Right forelimb (tissue), 1 donor: ENCODE measurements at places on chromosomes 11 and 22.

DNA sequence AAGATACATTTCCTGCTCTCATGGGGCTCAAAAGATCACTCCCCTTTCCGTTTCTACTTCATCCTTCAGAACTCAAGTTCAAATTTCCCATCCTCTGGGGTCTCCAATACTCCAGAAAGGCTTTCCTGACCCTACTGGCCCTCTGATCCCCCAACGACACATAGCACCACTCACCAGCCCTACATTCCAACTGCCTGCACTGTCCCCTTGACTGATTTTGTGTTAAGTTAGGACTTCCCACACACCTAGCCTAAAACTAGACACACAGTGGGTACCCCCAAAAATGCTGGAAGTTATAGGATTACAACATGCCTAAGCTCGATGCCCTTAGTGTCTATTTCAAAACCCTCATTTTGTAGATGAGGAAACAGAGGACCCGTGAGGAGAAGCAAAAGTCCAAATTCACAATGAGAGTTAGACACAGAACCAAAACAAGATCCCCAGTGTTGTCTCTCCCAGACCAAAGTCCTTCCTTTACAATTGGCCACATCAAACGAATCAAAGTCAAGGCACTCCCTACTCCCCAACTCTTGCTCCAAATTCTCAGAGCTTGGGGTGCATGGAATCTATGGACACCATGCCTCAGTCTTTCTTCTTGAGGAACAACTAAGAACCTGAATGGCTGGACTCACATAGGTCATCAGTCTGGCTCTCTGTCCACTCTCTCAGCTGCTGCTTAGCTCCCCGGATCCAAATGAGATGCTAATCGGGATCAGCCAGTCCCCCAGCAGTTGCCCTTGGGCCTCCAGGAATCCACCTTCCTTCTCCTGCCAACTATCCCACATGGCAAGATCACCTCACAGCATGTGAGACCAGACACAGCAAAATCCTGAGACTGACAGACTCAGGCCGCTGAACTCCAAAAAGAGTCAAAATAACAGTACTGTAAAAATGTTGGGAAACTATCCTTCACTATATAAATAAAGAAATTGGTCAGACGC is 1.7 kb downstream of the CLPB start:
- DNase-seq: no peak

GRCh38 chr11:65378208-65378927 is 4.1 kb downstream of the SLC25A45 start:
- no peak for DNase-seq

- no peak for DNase-seq
Observed at GRCh38 chr11:64744544-64745188, 724 bp upstream of the RASGRP2 start.

- no peak for DNase-seq
Observed at GRCh38 chr22:29049655-29050263, 11.9 kb downstream of the C22orf31 start.

DNA sequence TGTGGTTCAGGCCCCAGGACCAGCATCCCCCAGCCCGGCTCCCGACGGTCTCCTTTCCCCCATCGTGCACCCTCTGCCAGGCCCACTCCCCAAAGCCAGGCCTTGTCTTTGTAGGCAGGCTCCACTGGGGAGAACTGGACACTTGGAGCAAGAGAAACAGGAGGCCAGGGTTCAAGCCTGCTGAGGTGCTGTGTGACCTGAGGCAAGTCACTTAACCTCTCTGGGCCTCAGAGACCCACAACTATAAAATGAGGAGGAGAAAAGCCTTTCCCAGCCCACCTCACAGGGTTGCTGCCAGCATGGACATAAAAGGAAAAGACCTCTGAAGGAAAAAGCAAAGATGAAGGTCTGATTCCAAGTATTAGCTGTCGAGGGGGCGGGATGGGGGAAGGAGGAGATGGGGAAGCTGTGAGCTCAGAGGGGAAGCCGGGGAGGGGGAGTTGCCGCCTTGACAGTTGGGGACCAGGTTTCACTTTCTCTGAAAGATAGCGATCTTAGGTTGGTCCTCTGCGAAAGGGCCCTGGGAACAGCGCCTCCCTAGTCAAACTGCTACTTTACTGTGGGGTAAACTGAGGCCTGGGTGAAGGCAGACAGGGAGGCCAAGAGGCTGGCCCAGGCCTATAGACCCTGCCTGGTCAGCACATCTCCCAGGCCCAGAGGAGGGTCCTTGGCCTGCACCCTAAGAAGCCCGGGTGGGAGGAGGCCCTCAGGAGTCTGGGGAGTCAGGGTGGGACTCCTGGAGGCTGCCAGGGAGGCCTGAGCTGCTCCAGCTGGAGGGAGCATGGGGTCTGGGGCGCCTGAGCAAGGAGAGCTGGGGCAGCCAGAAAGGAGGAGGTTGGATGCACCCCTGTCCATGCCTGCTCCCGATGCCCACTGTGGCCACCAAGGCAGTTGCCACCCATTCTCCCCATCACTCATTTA is 991 bp upstream of the OSM start:
- no peak for DNase-seq

DNA sequence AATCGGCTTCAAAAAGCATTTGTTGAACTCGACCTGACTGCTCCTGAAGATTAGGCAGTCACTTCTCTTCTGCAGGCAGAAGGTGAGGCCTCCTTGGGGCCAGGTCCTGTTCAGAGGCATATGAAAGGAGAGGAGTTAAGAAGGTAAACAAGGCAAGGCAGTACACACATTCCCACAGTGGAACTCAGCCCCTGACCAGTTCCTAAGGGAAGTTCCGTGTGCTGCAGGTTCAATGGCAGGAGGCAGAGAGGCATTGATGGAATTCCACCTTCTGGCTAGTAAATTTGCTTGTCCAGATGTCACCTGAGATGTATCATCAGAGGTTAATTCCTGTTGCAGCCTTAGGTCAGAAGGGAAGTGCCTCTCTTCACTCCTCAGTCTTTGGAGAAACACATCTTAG is 337.0 kb upstream of the MTNR1B start:
- no peak for DNase-seq

DNA sequence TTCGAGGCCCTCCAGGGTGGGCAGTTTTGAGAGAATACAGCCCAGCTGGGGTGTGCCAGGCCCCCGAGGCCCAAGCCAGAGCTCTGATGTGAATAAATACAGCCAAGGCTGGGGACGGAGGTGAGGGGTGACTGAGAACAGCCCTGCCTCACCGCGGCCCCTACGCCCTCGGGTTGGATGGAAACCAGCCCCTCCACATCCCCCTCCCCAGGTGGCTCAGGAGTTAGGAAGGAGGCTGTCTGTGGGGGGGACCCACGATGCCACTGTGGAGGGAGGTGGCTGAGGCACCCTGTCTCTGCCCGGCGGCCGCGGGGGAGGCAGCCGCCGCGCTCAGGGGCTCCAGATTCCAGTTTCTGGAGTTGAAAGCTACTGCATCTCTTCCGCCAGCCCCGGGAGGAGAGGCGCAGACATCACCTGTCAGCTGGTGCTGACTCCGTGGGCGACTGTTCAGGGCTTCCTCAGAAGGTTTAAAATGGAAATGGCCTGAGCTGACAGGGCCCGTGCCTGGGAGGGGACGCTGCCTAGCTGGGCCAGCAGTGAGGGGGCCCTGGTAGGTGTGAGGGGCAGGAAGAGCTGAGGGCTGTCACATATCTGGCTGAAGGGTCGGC is 1.4 kb downstream of the FLRT1 start:
- no peak for DNase-seq

- DNase-seq: no peak
Observed at GRCh38 chr22:31846161-31847115, 92.6 kb downstream of the DEPDC5 start.

- no peak for DNase-seq
Observed at GRCh38 chr11:119367661-119368120, 13.8 kb downstream of the USP2 start.

- DNase-seq: no peak
Observed at GRCh38 chr11:1039481-1040427, 3.2 kb upstream of the MUC6 start.

- no peak for DNase-seq
Observed at GRCh38 chr11:112367895-112368294, 107.2 kb upstream of the PLET1 start.

- DNase-seq: no peak
Observed at GRCh38 chr22:42635531-42635930, 4.9 kb downstream of the ATP5MGL start.

DNA sequence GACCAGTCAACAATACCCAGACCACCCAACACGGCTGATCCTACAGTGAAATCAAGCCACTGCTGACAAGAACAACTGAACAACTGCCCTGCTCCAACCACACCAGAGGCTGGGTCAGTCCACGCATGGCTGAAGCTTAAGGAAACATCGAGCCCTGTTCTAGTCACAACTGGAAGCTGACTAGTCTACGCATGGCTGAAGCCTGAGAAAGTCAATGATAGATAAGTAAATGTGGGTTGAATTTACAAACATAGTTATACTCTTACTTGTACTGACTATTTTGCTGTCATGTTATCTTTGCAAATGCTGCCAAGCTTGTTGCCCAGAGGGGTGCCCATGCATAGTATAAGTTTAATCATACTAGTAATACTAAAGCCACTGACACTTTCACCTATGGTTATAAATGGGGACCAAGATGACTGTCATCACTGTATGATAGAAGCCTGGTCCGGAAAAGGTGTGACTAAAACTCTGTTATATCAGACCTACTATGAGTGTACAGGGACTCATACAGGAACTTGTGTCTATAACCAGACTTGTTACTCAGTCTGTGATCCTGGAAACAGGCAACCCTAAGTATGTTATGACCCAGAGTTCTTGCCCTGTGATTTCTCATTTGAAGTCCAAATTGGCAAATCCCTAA is 43.4 kb upstream of the GLYAT start:
- DNase-seq: no peak

GRCh38 chr11:46251954-46252353 is 25.5 kb upstream of the CREB3L1 start:
- DNase-seq: no peak

DNA sequence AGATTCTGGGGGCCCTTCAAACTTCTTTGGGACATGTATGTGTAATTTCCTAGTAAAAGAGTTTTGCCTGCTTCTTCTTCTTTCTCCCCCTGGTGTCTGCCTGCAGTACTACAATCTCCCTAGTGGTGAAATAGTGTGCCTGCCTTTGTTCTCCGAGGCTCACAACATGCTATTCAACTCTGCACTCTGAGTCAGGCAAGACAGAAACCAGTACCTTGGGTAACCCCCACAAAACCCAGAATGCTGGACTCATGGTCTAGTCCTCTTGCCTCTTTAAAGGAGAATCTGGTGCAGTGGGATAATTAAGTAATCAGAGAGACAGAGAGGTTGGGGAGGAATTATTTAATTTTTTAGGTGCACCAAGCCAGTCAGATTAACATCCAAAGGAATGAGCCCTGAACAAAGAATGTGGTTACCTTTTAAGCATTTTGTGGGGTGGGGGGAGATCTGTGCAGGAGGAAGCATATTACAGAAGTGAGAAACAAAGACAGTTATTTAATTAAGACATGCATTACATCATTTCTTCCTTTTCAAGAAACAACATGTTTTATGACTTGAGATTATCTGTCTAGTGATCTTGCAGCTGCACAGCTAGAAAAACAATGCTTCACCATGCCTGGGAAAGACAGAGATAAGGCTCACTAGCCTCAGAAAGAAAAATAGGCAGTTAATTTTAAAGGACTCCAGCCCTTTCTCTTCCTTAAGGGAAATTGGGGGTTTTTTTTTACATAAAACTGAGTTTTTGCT is 11.0 kb upstream of the MS4A6A start:
- peak; percentile 49 for DNase-seq

DNA sequence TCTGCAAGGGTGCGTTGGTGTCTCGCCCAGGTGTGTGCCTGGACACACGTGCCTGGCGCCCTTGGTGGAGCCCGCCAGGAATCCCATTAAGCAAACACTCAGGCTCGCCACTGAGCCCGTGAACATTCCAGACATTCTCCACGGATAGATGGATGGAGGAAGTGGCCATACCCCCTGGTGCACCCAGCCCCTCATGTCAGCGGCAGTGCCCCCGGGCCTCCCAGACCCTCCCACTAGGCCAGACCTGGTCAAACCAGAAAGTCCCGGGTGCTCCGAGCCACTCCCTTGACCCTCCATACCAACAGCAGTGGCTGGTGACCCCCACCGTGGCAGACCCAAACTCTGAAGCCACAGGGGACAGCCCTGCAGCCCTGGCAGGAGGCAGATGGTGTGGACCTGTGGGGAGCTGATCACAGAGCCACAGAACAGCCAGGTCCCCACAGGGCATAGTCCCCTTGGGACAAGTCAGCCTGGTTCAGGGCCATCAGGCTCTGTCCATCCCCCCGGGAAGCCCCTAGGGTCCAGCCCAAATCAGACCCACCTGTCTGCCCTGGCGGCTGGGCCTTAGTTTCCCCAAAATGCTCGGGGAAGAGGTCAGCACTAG is 1.9 kb downstream of the EPS8L2 start:
- DNase-seq: peak; percentile 43

DNA sequence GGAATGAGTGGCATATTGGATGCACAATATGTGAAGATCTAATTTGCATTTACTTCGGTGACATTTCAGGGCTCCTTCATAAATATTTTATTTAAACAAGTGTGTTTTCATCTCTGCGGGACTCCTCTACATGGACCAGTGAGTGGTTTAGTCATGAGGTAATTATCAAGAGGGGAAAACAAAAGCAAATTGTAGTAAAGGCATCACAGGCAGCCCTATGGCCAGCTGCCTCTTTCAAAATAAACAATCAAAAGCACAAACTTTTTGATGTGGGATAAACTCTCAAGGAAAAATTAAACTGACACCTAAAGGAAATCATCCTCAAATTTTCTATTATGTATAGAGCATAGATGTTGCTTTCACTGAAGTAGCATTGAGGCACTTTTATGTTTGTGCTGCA is 6.0 kb downstream of the SYT9 start:
- no peak for DNase-seq

GRCh38 chr22:46739094-46739870 is 1.2 kb upstream of the CERK start:
- peak; percentile 74 for DNase-seq

- DNase-seq: no peak
Observed at GRCh38 chr11:94882931-94883330, 90.4 kb downstream of the CWC15 start.

- no peak for DNase-seq
Observed at GRCh38 chr22:28658448-28658847, 21.2 kb downstream of the TTC28 start.

- DNase-seq: no peak
Observed at GRCh38 chr11:83437939-83438338, 151.8 kb upstream of the CCDC90B start.

- DNase-seq: no peak
Observed at GRCh38 chr11:69238573-69239351, 55.2 kb upstream of the MYEOV start.

GRCh38 chr11:100672498-100673033 is 14.5 kb upstream of the ARHGAP42 start:
- no peak for DNase-seq
